Naive B cell (primary cell): ENCODE measurements at places on chromosomes 13 and 19.

- peak; percentile 62 for DNase-seq
Measured at GRCh38 chr19:36140304-36141038, 605 bp downstream of the CAPNS1 start.

- DNase-seq, result no peak
Measured at GRCh38 chr19:50510700-50511068, 307 bp downstream of the JOSD2 start.

DNA sequence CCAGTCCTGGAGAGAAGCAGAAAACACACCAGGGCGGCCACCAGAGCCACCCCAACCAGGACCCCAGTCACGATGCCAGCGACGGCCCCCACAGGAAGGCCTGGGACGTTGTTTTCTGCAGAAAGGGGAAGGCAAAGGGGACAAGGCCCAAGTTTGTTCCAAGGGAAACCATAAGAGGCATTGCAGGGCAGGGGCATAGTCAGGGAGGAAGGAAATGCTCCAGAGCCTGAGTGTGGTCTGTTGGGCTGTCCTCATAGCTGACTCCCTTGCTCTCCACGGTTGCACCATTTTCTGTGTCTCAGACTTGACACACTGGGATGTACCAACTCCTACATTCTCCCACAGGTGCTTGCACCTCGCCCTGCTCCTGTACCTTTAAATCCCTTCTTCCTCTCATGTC lies 5.2 kb downstream of the CEACAM4 start:
- no peak for DNase-seq

DNA sequence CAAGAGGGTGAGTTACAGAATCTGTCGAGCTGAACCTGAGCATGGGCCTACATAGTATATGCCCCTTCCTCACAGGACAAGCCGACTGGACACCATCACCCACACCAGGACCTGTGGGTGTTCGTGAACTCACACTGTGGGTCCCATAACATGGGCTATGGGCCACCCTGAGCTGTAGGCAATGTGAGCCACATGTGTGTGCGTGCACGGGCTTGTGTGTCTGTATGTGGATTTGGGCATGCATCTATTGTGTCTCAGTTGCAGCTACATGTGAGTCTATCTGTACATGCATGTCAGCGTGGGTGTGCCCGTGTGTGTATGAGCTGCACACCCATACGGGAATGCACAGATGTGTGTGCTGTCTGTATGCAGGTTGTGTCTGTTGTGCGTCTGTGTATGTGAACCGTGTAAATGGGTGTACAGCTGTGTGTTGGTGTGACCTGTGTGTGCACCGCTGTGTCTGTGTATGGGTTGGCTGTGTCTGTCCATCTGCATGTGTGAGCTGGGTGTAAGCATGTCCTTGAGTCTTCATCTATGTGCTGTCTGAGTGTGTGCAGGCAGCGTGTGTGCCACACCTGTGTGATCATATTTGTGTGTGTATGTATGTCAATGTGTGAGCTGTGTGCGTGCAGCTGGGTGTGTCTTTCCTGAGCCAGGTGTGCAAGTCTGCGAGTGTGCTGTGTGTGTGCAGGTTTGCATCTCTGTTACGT lies 1.7 kb downstream of the NOTCH3 start:
- no peak for DNase-seq

GRCh38 chr13:77172650-77173049 lies 145.7 kb upstream of the FBXL3 start:
- no peak for DNase-seq

DNA sequence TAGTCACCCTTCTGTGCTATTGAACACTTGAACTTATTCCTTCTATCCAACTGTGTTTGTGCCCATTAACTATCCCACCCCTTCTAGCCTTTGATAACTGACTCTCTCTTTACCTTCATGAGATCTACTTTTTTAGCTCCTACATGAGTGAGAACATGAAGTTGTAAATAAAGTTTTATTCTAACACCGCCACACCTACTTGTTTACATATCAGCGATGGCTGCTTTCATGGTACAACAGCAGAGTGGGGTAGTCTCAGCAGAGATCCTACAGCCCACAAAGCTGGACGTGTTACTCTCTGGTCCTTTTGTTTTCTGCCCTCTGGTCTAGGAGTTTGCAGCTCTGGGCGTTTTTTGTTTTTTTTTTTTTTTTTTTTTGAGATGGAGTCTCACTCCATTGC lies 23.7 kb downstream of the VSTM1 start:
- DNase-seq, result no peak

GRCh38 chr13:80630685-80631121 lies 289.8 kb upstream of the SPRY2 start:
- no peak for DNase-seq

DNA sequence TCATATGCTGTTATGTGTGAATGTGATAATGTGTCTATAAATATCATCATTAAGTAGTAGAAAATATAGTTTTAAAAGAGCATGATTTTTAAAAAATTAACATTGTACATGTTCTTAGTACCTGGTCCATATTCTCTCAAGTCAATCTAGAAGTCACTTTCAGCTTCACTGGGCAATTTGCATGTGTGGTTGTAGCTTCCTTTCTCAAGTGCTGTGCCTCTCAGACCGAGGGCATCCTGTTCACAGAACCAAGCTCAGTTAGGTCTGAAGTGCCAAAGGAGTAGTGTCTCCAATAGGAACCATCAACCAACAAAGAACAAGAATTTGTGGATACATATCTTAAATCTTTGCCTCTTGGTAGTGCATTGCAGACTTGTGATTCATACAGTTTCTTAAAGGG lies 541.8 kb upstream of the SLC10A2 start:
- no peak for DNase-seq

DNA sequence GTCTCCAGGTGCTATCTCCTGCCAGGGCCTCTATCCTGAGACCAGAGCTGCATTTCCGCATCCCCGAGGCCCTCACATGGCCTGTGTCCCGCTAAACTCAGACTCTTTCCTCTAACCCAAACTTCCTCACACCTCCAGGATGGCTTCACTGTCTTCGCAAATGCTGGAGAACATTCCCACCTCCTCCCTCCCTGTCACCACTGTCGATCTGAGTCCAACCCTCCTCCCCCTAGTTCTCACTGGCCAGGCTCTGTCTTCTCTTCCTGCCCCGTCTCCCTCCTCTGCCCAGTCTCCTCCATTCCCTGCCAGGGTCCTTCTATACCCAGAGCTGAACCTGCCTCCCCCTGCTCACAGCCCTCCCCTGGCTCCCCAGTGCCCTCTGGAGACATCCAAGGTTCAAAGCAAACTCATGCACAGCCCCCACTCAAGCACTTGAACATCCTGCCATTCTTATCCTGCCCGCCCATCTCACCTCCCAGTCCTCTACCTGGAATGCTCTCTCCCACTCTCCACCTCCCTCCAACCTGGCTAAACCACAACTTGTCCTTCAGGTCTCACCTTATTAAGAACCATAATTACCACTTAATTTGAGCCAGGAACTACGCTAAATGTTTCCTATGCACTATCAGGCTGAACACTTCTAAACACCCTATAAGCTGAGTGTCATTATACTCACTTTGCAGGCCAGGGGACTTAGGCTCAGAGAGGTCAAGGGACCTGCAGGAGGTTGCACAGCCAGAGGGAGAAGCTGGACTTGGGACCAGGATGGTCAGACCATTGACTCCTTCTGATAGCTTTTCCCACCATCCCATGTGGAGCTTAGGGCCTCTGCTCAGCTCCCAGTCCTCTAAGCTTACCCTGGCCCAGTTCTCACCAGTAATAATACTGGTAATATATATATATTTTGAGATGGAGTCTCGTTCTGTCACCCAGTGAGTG lies 961 bp upstream of the VSIG10L start:
- DNase-seq, result no peak

GRCh38 chr13:111663953-111664421 lies 343.5 kb downstream of the TEX29 start:
- no peak for DNase-seq

DNA sequence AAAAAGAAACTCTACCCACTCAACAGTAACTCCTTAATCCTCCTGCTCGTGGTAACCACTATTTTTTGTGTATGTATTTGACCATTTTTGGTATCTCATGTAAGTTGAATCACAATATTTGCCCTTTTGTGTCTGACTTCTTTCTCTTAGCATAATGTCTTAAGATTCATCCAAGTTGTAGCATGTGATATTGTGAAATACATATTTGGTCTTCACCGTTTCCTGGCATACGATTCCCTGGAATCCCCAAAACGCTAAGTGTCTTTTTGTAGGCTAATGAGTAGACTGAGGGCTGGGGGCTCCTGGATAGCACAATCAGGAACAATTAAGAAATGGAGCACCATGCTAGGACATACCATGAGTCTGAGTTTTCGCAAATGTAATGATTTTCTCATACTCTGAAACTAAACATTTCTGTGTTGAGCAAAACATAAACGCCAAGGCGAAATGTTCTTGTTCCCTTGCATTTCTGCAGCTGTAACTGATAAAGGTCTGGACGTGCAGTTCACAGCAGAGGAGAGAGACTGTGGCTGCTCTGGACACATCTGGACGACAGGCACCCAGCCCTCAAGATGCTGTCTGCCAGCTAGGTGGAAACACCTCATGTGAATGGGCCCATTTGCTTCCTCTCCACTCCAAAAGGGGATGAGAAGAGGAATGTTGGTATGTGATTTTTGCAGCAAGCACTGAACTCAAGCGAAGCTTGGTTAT lies 38.4 kb downstream of the BRD4 start:
- DNase-seq, result no peak

- no peak for DNase-seq
Measured at GRCh38 chr19:41532526-41532925, 43.4 kb upstream of the CEACAM21 start.

GRCh38 chr13:47215736-47216135 lies 318.9 kb upstream of the HTR2A start:
- no peak for DNase-seq

- no peak for DNase-seq
Measured at GRCh38 chr19:17242431-17243208, 3.1 kb downstream of the NR2F6 start.

DNA sequence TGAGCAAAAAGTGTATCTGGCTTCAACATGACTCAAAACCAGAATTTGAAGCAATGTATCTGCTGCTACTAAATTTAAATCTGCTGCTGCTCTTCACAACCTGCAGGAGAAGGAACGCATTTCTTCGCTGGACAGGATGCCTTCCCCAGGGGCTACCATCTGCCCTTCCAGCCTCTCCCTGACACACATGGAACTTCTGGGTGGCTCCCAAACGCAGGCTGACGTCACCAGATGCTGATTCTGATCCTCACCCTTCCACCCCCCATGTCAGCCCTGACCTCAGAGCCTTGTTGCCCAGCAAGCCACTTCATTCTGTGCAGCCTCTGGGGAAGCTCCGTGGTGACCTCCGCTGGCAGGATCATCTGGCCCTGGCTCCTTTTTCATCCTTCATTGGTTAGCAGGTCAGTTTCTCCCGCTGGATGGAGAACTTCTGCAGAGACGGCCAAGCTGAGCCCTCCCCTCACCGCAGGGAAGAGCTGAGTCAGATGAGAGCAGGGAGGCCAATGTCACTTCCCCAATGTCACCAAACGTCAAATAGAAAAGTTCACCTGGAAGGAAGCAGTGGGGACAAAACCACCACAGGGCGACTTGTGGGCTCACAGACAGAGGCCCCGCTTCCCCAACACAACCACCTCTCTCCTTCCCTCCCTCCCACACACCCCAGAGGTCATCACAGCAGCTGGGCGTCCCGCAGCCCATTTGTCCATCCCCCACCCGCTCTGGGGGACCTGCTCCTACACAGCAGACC lies 14.0 kb upstream of the RAB20 start:
- peak; percentile 21 for DNase-seq

DNA sequence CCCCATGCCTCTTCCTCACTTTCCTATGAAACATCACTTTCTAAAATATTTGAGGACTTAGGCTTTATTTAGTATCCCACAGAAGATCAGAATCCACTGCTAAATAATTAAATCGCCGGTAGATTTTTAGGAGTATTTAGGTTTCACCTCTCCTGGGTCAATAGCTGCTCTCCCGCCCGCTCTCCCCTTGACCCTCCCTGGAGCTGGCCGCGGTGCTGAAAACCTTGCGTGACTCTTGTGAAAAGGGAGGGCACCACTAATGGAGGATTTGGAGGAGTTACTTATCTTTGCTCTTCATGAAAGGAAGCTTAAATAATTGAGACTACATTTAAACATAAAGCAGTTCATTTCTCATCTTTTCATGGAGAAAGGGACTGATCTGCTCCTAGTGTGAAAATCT lies 14.1 kb downstream of the POU4F1 start:
- DNase-seq, result no peak

DNA sequence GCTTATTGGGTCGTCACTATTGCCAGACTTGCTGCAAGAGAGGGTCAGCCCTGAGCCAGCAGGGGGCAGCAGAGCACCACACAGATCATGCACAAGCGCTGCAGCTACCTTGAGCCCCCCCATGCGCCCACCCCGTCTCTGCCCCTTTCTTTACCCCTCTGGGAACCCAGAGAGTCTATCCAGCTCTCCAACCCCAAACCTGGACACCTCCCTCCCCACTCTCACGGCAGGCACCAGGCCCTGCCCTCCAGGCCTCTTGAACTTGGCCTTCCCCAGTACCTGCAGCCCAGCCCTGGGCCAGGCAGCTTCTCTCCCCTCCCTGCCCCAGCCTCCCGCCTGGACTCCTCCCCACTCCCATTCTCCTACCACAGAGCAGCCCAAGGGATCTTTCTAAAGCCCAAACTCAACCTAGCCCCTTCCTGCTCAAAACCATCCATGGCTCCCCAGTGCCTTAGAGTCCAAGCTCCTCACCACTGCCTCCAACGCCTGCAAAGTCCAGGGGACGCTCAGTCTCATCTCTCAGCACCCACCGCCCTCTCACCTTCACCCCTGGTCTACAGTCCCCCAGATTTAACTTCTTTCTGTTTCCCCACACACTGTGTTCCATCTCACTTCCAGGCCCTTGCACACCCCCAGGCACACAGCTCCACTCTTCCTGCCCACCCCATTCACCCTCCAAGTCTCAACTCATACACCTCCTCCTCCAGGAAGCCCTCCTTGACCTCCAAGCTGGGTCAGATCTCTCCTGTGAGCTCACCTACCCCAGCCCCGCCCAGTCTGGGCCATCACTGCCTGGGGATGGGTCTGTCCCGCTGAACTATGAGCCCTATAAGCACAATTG lies 9.4 kb upstream of the CEACAM16 start:
- peak; percentile 69 for DNase-seq

DNA sequence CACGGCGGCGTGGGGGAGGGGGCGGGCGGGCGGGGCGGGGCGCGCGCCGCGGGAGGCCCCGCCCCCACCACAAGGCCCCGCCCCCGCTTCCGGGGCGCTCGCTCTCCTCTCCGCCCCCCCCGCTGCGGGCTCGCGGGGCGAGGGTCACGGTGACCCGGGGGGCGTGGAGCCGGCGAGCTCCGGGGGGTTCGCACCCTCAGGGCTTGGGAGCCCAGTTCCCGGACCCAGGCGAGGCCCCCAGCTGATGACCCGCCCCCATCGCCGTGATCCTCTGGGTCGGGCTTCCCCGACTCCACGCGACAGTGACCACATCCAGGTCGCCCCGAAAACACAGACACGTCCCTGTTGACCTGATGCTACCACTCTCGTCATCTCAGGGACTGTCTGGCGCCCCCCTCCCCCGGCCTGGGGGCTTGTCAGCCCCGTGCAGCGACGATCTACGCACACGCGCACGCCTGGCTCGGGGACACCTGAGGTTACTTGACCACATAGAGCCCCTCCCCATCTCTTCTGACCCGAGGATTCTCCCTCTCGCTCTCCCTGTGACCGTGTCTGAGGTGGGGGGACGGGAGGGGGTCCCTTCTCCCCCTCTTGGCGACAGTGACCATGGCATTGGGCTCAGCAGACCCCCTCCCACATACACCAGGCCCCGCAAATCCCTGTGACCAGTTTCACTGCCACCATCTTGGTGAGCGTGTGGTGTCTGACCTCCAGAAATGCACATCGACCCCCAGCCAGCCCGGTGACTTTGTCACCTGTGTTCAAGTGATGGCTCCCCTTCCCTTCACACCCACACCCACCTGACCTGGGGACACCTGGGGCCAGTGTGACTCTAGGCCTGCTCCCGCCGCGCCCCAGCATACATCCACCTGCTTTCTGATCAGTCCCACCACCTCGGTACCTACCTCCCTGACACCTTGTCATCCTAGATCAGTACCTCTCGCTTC lies 670 bp downstream of the MAP2K7 start:
- DNase-seq, result peak; percentile 76
